ENCODE measurements at places on chromosomes 13 and 19. TPM values are rescaled to one million over a fixed set of nuclear protein-coding genes. Genes with fewer than 3 reads are reported as not detected.

DNA sequence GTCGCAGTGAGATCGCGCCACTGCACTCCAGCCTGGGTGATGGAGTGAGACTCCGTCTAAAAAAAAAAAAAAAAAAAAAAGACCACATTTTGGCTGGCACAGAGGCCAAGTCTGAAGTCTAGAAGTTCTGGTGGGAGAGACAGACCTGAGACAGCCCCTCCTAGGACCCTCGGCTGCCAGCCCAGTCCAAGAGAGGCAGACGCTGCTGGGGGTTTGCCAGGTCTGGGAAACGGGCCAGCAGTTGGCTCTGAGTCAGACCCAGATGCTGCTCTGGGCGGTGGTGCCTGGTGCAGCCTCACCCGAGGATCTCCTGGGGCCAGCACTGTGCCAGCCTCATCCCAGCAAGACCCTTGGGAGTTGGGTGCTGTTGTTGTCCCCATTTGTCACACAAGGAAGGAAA is 5.8 kb downstream of the FCHO1 start:
- peak; percentile 80 for DNase-seq

The BLOC1S3 gene
- total RNA-seq: 18.1 TPM

DNA sequence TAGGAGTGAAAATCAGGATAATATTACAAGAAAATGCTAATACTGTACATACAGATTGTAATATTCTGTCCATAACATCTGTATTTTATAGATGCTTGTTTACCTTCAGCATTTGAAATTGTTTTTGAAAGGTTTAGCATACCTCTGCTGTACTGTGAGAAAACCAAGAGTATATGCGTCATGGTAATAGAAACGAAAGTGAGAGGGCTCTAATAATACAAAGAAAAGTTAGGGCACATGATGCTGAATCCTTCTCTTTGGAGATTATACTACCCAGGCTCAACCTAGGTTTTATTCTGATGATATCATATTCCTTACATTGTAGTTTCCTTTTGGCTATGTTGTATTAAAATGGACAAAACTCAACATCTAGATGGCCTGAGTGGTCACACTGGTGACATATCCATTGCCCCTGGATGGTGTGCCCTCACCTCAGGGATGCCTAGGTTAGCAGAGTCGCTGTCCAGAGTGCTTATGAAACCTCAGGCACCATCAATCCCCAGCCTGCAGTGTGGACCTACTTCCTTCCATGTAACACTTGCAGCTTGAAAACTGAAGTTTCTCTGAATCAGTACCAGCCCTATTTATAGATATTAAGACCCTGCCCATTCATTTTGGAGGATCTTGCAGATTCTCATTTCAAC is 253.7 kb downstream of the KCTD12 start:
- DNase-seq: peak; percentile 36

DNA sequence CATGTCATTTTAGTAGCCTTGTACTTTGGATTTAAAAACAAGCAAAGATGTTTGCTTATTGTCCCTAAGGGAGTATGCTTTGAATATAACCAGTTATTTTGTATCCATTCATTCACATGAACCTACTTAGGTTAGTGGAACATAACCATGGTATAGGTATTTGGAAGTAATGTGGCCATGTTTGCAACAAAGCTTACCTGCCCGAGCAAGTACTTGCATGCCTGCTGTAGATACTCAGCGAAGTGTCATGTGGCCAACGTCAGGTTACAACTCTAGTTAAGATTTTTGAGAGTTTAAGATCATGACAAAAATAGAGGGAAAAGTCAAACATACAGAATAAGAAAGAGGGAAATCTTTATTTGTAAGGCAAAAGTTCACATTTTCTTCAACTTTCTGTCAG is 57.2 kb downstream of the COG6 start:
- peak; percentile 39 for DNase-seq

GRCh38 chr13:95660981-95661581 is 15.9 kb upstream of the DNAJC3 start:
- DNase-seq: peak; percentile 88

DNA sequence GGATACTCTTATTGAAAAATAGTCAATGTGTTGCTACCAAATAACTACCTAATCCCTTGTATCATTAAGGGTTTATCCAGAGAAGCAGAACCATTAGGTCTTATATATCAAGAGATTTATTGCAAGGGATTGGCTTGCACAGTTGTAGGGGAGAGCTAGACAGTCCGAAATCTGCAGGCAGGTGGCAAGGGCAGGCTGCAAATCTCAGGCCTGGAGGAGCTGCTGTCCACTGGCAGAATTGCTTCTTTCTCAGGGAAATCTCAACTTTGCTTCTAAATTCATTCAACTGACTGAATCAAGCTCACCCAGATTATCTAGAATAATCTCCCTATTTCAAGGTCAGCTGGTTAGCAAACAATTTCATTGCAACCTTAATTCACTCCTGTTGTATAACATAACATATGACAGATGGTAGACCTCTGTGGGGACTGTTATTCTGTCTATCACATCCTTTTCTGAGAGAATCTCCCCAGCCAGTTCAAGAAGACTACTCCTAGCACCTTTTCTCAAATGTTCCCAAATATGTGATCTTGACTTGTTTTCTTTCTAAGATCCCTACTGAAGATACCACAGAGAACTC is 194.2 kb downstream of the NHLRC3 start:
- DNase-seq: no peak

The ZNF91 gene
- total RNA-seq: 15.8 TPM

The TUBA3C gene
- not detected for total RNA-seq

DNA sequence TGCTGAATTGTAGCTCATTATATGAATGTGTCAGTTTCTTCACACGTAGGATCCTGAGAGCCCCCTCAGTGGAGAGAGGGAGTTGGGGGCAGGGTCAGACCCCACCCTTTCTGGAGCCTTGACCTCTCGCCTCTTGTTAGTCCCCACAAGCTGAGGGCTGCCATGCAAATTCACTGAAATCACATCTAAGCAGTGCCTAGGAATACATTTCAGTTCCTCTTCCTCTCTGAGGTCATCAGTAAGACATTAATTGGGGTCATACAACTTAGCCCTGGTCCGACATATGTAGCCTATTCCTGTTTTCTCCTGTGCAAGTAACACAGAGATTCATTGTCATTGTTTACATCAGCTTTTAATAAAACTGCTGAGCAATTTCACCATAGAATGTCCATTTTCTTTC is 30.0 kb downstream of the MYO9B start:
- DNase-seq: no peak

DNA sequence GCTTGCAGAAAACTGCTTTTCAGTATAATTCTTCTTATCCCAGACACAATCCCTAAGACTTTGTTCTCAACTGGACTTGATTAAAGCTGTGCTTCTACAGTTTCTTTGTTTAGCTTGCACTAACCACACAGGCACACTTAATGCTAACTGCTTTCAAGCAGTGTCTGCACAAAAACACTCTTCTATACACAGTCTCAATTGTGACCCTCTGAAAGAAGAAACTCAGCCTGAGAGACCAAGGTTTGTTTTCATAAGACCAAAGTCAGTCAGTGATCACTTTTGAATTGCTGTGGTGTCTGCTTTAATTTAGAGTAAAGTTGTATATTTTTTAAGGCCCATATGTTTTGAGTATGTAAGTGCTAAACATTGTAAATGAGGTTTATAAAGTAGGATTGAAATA is 431.2 kb downstream of the KCTD12 start:
- DNase-seq: no peak

DNA sequence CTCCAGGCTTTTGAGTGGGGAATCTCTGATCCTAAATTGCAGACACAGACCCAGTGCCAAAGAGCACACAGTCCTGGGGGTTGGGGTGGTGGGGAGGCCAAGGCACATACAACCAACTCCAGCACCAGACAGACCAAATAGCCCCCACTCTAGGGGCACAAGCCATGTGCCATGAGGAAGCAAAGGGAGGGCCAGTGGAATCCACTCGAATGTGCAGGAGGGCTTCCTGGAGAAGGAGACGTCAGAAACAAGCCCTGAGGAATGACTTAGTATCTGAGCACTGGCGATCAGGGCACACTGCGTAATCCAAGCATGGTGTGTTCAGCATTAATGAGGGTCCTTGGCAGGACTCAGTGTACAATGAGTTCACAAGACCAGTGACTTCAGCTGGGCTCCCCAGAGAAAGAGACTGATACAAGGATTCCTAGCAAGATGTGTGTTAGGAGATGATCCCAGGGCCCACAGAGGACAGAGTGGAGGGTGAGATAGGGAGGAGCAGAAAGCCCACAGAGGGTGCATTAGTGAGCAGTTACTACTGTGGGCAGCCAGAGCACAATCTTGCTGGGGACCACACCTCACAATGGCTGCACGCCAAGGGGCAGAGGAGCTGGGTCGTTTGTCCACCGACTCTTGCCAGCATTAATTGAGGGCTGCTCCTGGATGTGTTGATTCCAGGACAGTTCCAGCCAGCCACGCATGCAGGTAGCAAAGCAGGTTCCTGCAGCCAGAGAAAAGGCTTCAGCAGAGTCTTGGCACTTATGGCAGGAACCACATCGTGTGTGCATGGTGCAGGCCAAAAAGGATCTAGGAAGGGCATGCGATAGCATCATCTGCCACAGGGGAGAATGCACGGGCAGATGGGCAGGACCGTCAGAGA is 152.6 kb upstream of the VSTM2B start:
- no peak for DNase-seq

GRCh38 chr19:34731019-34731829 is 2.8 kb upstream of the ZNF181 start:
- DNase-seq: no peak

The HSH2D gene
- not detected for total RNA-seq

The ZNF440 gene
- total RNA-seq: 3.5 TPM

DNA sequence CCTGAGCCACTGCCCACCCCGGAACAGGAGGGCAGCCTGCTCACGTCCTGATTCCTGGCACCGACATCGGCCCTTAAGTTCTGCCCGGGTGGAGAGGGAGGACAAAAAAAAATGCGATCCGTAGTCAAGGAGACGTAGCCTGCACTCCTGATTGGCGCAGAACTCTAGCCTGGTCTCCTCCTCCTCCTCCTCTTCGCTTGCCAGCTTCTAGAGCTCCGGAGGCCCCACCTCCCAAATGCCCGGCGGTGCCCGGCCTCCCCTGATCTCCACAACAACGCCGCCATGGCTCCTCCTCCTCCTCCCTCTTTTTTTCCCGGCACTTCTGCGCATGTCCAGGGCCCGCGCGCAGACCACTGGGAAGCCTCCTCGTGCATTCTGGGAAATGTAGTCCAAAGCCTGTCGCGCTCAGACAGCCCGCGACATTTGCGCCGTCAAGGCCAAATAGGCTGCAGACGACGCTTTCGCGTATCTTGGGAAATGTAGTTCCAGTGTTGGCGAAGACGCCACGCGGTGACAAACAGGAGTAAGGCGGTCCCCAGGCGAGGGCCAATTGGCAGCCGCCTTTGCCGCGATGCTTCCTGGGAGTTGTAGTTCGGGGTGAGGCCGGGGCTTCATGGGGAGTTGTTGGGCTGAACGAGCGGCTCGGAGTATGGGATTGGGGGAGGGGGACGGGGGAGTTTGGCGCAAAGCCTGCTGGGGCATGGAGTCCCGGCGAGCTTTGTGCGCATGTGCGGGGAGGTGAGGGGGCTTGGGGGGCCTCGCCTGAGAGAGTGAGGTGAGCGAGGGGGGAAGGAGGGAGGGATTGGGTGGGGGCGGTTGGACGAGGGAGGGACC is at the start of gene ZNF444:
Gene ZNF444 (plus strand): TSS at position 705 of the 834 bp plus-strand sequence. CDS start 5,625 bp downstream, outside the sequence.
- peak; percentile 99 for DNase-seq

DNA sequence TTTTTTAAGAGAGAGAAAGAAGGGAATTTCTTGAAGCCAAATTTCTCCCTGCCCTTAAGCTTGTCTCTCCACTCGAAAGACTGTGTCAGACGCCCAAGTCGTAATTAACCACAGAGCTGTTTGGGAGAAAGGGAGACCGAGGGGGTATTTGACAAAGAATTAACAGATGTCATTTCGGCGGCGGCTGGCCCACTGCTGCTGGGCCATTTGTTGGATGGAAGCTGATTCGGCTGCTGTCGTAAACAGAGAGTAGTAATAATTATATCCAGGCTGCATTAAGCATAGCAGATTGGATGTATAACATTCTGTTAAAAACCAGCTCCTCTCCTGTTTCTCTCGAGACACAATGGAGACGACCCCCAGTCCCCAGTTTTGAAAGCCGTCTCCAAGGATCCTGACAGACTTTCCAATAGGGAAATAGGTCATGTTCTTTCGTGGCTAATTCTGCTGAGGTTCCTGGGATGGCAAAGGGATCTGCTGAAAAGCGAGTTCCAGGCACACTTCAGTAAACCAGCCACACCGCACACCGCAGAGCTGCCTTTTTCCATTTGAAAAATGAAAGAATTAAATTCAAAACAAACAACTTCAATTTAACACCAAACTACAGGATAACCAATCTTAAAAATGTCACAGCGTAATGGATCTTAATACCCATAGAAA is 71.5 kb downstream of the KCTD15 start:
- DNase-seq: no peak

The GJB6 gene
- not detected for total RNA-seq

- no peak for DNase-seq
Measured at GRCh38 chr19:29630655-29631054, 24.6 kb downstream of the POP4 start.

DNA sequence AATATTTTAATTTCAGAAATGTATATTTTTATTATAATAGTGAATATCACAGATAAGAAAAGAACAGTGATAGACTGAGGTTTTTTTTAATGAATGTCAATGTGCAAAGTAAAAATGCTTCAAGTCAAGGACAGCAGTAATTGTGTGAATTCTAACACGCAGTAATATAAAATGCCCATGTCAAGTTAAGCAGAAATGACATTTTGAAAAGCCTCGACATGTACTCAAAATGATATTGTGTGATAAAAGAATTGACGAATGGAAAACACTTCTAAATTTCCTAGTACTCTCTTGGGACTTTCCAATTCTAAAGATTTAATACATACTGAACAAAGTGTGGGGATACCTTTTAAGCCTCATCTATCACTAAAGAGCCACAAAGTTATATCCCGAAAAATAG is 172.6 kb downstream of the SLITRK6 start:
- DNase-seq: no peak

The STRN4 gene
- total RNA-seq: 90.1 TPM

Data from MCF 10A (cell line).